ENCODE measurements at places on chromosomes 12 and 14.

DNA sequence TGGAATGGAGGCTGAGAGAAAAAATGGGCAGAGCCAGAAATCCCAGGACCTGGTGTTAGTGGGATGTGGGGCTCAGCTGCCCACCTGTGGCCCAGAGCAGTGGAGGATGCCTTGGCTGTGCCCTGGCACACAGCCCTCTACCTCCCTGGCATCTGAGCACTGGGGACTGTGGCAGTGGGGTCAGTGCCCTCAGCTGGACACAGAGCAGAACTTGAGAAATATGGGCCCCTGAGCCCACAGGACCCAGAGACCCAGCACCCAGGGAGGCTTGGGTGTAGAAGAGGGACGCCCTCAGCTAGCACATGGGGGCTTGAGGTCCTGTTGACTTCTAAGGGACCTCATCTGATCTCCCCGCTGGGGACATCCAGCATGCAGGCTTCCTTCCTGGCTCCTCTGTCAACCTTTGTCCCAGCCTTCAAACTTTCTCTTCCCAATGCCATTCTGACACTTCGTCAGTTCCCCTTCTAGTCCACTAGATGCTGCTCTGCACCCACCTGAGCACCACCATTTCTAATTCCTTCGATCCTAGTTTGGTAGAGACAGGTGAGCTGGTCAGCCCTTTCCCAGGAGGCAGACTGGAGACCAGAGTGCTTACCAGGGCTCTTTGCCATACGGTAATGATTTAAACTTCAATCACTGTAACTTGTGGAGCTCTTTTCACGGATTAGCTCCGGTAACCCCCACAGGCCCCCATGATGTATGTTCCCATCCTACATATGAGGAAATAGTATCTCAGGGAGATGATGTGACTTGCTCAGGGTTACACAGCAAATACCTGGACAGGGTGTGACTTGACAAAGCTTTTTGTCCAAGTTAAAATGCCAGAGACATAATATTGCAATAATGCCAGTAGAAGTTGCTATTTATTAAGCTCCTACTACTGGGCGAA is 143.7 kb downstream of the ASCL4 start:
- no peak for DNase-seq

GRCh38 chr12:54977155-54977554 is 7.4 kb downstream of the TESPA1 start:
- no peak for DNase-seq

- no peak for DNase-seq
Measured at GRCh38 chr14:31449971-31450610, 7.2 kb downstream of the DTD2 start.

- DNase-seq, result no peak
Measured at GRCh38 chr12:82130762-82131161, 227.4 kb downstream of the CCDC59 start.

DNA sequence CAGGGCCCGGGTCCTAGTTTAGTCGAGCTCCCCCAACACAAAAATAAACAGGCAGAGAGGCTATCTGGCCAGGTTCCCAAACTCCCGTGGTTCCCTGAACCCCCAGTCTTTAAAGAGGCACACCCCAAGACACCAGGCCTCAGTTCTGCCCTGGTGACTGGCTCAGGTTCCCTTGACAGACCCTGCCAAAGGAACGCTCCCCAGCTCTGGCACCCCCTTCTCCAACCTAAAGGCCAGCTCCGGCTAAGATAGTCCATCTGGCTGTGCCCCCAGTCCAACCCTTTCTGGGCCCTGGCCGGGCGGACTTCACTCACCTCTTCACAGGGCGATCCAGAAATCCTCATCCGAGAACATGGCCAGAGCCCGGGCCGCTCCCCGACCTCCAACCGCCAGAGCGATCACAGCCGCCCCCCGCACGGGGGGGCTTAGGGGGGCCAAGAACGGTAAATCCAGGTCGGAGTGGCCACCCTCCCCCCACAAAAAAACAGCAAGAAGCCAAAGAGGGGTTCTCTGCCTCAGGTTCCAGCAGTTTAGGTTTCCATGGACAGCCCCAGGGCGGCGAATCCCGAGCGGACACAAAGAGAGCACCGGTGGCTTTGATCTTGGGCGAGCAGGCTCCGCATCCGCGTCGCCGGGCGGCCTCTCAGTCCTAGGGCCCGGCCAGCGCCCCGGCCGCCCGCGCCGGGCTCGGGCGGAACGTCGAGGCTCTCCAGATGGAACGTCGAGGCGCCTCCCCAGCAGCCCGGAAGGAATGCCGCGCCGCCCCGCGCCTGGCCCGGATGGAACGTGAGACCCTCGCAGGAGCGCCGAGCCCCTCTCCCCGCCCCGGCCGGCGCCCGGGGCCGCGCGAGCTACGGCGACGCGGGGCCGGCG is 1.1 kb downstream of the KMT2D start:
- DNase-seq, result peak; percentile 36

DNA sequence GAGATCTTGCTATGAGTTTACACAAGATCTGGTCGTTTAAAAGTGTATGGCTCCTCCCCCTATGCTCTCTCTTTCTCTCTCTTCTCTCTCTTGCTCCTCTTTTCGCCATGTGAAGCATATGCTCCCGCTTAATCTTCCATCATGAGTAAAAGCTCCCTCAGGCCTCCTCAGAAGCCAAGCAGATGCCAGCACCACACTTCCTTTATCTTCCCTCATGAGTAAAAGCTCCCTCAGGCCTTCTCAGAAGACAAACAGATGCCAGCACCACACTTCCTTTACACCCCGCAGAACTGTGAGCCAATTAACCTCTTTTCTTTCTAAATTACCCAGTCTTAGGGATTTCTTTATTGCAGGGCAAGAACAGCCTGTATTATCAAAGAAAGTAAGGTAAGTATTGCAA is 152.4 kb downstream of the SEC23A start:
- no peak for DNase-seq

GRCh38 chr12:107651571-107652449 is 33.8 kb upstream of the PWP1 start:
- DNase-seq, result no peak

DNA sequence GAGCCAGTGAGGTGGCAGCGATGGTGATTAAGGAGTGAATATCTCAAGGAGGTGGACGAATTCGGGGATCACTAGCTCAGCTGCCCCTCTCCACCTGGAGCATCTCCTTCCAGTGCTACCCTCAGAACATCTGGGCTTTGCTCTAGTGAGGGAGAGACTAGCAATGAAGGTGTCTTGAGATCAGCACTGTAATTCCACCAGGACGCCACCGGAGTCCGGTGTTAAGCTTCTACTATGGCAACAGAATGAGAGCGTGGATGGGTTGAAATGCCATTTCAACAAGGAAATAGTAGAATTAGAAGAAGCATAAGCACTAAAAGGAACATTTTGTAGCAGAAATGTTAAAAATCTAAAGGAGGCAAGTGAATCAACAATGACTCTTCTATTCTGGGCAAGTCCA is 61.1 kb downstream of the NTF3 start:
- no peak for DNase-seq

GRCh38 chr12:127489061-127489460 is 777.9 kb upstream of the TMEM132C start:
- DNase-seq, result no peak

DNA sequence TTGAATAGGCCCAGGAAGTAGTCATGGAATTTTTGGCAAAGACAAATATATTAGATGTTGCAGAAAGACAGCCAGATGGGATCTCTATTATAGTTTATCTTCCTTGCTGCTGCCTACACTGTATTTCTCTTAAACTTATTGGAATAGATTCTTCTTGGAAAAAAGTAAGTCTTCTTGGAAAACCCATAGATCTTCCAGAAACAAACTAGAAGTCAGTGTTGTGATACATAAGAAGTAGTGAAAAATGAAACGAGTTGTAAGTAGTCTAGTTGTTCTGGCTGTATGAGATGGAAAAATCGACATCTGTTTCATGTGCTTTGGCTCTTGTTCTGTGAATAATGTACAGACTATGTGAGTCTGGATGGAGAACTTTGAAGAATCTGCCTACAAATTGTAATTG is 29.0 kb downstream of the GLIPR1L2 start:
- no peak for DNase-seq

DNA sequence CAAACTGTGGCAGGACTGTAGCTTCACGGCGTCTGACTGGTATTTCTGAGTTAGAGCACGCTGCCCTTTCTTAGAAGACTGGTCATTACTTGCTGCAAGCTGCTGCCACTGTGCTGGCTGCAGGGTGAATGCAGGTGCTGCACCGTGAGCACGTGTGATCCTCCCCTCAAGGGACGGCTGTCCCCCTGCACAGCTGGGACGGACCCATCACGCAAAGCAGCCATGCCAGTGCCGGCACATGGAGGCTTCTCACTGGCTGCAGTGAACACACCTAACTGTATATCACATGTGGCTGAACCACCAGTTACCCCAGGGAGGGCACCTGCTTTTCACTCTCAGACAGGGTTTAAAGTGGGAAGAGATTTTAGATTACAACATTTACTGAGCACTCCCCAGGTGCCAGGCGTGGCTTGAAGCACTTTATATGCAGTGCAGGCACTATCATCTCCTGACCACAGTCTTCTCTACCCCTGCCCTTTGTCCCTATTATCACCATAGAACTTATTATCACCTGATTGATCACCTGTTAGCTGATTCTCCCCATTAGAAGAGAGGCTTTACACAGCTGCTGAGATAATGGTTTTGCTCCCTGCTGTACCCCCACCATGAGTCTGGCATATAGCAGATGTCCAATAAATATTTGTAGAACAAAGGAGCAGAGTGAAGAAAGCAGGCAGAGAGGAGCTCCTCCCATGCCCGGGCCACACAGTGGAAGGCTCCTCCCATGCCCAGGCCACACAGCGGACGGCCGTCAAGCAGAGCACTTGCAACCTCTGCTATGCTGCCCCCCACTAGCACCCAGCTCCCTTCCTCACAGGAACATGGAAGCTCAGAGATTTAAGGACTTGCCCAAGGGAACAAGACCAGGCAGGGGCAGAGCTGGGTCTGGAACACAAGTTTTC is 25.9 kb downstream of the SLC25A47 start:
- DNase-seq, result no peak

GRCh38 chr14:93092606-93093556 is 22.8 kb downstream of the ITPK1 start:
- DNase-seq, result no peak

GRCh38 chr14:92277031-92277430 is 45.9 kb upstream of the SLC24A4 start:
- no peak for DNase-seq

DNA sequence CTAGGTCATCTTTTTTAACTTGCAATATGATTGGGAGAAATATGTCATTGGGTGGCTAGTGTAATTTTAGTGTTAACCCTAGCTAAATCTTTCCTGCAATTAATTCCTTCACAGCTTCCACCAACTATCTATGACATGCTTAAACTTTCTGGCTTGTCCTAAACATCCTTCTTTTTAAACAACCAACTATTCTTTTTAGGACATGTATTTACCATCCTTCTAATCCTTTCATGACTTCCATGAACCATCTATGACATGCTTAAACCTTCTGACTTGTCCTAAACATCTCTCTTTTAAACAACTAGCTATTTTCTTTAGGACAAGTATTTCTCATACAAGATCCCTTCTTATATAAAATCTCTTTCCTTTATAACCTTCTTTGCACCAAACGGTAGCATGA is 179.6 kb upstream of the PDZRN4 start:
- no peak for DNase-seq

GRCh38 chr12:49019443-49020324 is 1.1 kb upstream of the PRKAG1 start:
- peak; percentile 48 for DNase-seq

DNA sequence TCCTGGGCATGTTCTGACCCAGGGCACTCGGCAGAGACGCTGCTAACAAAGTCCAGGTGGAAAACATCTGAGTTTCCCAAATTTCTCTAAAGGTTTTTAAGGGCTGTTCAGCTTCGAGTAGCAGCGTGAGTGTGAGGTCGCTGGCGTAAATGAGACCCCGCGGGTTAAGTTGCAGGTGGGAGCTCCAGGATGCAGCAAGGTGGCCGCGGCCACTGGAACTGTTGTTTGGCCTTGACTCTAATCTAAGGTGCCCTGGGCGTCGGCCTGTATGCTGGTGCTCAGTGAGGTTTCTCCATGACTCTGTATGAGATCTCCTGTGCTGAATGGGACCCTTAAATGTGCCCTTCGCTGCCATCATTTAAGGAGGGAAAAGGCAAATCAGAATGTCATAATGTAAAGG is 50.7 kb downstream of the ELK3 start:
- DNase-seq, result no peak

DNA sequence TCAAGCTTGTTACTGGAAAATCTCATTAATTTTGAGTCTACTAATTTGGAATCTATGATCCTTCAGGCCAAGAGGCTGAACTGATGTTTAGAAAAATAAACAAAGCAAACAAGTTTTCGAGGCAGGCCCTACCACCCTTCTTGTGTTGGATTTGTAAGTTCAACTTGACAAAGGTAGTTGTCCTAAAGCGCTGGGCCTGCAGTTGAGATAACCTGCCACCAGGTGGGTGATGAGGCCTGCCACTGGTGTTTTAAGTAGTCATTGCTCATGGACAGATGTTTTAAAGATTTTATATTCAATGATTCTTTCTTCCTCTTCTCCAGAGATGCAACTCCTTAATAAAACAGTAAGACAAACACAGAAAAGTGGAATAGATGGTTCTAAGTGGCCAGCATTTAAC is 19.4 kb downstream of the ACVRL1 start:
- DNase-seq, result peak; percentile 60

DNA sequence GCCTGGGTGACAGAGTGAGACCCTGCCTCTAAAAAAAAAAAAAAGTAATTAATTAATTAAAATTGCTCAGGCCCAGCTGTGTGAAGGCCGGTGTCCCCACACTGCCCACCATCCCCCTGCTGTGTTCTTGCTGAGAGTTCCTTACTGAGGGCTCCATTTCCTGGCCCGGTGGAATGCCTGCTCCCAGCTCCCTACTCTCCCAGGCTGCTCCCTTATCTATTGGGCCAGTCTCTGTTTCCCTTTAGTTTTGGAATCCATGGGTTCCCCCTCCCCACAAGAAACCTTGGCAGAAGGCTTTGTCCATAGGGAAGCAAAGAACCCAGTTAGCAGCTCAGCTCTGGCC is 19.0 kb downstream of the MLXIP start:
- DNase-seq, result no peak

- no peak for DNase-seq
Measured at GRCh38 chr14:76694106-76694505, 67.2 kb upstream of the VASH1 start.

- peak; percentile 49 for DNase-seq
Measured at GRCh38 chr12:19129486-19130223, at the start of gene PLEKHA5. Gene PLEKHA5, plus strand, starts transcription at chr12:19129733. Its CDS starts 67 bp downstream, at chr12:19129800.

DNA sequence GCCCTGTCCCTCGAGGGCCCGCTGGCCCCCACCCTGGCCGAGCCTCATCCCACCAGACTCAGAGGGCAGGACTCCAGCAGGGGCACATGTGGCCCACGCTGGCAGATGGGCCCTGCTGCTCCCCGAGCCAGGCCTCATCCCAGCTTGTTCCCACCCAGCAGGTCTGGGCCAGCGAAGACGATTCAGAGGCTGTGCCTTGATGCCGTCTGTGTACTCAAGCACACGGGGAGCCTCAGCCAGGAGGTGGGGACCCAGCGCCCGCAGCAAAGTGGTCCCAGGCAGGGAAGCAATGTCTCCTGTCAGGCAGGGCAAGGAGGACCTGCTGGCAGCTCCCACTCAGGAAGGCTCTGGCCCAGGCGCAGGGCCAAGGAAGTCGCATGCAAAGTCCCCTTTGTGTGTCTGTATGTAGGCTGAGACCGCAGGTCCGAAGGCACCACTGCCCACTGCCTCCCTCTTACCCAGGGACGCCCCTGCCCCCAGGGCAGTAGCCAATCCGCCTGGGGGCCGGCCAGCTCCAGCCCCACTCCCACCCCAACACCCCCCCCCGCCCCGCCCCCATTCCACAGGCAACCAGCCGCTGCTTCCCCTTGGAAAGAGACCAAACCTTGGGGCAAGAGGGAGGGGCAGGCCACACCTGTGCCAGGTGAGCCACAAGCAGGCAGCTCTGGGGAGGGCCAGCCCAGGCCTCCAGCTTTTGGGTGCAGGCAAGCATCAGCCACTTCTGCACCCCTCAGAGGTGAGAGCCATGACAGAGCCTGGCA is 9.4 kb downstream of the DEGS2 start:
- DNase-seq, result no peak

All from stimulated activated CD4-positive, alpha-beta T cell treated with anti-CD3 and anti-CD28 coated beads, Interleukin-2, amount 100 ng/mL, for 24 hours (primary cell).